Left renal pelvis (tissue), 4 donors: ENCODE measurements at places on chromosomes 11 and 22. TPM values are rescaled to one million over a fixed set of nuclear protein-coding genes. Genes with fewer than 3 reads are reported as not detected.

DNA sequence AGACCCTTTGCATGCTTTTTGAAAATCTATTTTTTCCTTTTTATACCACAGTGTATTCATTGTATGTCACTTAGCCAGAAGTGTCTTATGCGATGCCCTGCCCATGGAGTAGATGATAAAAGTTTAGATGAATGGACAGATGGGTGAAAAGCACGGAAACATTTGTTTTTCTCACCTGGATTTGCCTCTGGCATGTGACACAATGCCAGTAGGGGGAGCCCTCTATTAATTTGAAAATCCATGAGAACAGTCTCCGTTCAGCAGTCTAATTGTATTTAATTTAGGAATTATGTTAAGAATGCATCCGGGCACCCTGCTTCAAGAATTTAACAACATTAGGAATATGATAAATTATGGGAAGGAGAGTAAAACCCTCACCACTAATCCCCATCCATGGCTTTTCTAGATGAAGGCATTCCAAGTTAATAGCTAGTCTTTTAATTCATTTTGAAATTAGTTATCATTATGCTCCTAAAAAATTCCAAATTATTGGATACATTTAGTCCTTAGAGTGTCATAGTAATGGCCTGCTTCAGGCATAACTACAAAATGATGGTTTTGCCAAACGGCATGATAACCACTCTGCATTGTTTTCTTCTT lies 55.3 kb upstream of the ALKBH3 start:
- DNase-seq: no peak

DNA sequence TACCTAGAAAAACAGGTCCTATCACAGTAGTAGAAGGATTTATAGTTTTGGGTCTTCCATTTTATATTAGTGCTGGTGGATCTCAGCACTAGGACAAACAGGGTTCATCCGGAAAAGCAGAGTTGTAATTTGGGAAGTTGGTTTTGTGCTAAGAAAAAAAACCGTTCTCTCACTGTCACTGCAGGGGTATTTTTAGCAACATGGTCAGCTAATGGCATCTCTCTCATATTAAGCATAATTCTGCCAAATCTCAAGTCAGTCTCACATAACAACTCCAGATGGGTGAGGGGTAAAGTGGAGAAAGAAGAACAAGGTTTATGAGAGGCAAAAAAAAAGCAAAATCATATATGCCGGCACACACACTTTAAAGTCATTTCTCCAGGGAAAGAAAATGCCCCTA lies 51.6 kb upstream of the GDPD4 start:
- no peak for DNase-seq

The RIMBP3C gene
- polyA plus RNA-seq: 0.37 TPM

- no peak for DNase-seq
These were observed 798 bp upstream of the OOSP3 start for GRCh38 chr11:59877784-59878183.

The SART1 gene
- polyA plus RNA-seq: 48.4 TPM

The PYGM gene
- 11.9 TPM for polyA plus RNA-seq

GRCh38 chr22:20436768-20437612 lies 635 bp downstream of the SCARF2 start:
- DNase-seq: no peak
